ENCODE measurements at places on chromosomes 2 and 18.
A peak's percentile ranks its signal among the peaks of the same experiment; 100 is the strongest.

GRCh38 chr2:8403876-8404275 lies 278.0 kb upstream of the ID2 start:
- DNase-seq = no peak

DNA sequence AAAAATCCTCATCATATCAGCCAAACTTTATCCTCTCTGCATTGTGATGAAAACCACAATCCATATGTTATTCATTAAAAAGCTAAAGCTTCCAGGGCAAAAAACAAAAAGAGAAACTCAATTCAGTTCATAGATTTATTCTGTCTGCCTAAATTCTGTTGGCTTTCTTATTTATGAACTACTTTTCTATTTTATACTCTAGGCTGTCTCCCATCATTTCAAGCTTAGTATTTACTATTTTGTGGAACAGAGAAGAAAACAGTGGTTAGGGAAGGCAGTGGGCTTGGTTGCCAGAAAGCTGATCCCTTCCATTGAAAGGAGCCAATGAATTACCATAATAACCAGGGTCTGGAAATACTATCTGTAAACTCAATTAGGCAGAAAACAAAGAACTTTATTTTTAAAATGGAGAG lies 71.8 kb downstream of the RAPH1 start:
- DNase-seq = no peak

DNA sequence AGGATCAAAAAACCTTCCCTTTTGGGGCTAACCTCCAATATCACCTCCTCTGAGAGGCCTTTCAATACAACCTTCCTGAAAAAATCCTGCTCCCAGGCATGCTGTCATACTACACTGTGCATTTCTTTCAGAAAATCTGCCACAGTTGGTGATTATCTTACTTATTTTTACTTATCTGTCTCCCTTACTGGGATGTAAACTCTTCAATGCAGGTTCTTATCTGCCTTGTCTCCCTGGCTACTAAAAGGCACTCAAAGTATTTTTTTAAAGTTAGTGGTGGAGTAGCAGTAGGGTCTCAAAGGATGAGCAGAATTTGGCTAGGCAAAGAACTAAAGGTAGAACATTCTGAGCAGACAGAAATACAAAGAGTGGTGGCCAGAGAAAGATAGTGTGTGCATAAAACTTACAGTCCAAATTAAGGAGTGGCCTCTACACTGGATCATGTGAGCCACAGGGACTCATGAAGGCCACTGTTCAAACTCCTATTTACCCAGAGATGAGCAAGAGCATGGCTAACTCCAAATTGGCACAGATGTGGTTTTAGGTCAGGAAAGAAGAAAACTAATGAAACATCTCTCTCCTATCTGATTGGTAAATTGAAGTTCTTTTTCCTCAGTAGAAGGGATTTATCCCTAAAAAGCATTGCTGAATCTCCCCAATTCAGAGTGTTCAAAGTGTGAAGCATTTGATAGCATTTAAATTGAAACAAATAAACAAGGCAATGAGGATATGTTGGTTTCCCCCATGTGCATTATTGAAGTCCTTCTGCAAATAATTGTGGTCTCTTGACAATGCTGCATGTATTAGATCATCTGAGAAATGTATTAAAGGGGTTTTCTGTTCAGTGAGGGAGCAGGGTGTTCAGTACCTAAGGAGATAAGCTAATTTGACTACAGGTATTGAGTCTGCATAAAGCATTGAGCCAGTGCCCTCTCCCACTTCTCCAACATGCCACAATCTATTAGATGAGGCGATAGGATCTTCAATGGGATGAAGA lies 285.5 kb downstream of the MREG start:
- DNase-seq = no peak

DNA sequence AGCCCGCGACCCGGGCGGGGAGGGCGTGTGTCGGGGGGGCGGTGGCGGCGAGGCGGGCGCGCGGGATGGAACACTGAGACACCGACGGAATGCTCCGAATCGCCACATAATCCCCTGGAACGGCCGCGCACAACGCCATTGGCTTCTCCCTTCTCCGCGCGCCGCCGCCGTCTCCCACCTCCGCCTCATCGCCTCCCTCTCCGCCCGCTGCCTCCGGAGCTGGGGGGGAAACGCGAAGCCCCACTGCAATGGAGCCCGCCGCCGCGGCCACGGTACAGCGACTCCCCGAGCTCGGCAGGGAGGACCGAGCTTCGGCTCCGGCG lies at the start of gene PHLPP1:
TSS of gene PHLPP1 (plus strand) at position 106 of the 323 bp plus-strand sequence. CDS start at position 249, 143 bp downstream.
- DNase-seq = no peak

- DNase-seq = no peak
Observed at GRCh38 chr18:72762515-72763122, 105.2 kb downstream of the NETO1 start.

- DNase-seq = peak; percentile 59
Observed at GRCh38 chr2:68385220-68385906, 20.3 kb downstream of the PLEK start.

DNA sequence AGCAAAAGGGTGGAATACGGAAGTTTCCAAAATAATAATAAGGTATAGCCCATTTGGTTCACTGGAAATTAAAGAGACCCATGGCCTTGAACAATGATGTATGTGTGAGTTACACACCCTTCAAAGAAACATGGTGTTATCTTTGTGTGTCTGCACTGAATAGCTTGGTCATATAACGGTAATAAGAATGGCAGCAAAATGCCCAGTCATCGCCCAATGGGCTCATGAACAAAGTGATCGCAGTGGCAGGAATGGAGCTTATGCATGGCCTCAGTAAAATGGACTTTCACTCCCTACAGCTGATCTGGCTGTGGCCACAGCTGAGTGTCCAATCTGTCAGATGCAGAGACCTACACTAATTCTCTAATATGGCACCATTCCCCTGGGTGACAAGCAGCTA lies 201.3 kb downstream of the RPIA start:
- DNase-seq = no peak

DNA sequence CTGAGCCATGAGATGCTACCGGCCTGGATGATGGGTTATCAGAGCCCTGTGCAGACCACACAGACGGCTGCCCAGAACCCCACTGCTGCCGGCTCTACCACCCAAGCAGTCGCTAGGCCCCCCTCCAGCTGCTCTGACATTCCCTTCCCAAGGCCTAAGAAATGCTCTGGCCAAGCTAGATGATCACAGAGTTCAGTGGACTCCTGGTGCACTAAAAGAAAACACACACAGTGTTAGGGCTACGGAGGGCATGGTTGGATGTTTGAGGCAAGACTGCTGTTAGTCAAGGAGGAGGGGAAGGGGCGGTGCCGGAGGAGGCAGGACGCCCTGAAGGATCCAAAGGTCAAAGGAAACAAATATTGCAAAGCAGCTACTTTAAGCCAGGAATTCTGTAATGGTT lies 174.5 kb downstream of the MYCN start:
- no peak for DNase-seq

DNA sequence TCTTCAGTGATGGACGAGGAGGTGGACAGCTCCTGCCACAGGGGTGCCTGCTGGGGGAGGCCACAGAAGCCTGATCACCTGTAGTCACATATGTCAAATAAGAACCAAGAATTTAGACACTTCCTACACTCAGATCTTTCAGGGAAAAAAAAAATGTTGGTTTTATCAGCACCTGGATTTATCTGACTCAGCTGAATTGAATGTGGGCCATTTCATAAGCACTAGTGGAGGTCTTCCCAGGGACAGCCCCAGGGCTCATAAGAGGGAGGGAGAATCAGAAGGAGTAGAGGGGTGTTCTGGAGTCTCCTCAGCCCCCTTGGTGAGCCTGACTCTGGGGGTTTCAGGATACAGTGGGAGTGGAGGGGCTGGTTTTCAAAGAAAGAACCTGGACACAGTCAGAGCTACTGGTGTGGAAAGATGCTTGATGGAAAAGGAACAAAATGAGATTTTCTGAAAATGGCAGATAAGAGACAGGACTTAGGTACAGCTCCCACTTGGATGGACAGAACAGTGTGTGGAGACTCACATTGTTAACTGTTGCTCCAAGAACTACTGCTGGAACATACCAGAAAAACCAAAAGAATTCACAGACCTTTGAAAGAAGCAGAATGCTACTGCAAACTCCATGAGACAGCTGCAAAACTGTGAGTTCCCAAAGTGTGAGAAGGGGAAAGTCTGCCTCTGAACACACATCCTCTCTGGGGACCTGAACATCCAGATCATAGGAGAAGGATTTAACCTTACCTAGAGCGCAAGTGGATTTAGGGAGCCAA lies 45.4 kb downstream of the LCT start:
- no peak for DNase-seq

DNA sequence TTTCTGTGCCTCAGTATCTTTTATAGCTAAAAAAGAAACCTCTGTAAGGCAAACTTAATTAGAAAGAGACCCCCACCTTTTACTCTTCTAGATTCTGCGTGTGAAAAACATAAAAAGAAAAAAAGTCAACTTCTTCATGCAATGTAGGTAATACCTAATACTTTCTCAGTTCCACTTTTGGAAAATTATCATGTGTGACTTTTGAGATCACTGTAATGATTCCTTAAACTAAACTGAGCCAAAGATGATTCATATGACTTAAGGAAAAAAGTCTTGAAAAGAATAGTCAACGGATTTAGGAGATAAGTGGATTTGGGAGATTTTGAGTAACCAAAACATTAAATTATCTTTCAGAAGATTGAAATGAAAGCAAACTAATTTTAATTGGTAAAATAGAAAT lies 48.9 kb downstream of the PLEKHA3 start:
- DNase-seq = no peak

DNA sequence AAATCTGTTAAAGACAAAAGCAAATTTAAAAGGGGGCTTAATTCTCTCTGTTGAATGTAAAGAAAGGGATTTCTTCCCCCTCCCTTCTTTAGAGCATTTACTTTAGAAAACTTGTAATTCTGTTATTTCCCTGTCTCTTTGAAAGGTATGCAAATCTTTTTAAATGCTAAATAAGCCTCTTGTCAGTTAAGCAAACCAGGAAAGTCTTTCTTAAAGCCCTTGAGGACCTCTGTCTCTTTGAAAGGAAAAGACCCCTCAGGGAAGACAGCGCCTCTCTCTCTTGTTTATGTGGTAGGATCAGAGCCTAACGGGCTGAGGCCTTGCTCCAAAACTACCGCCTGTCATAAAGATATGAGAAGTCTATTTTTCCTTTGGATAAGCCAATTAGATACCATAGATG lies 139.9 kb upstream of the CDH7 start:
- no peak for DNase-seq

DNA sequence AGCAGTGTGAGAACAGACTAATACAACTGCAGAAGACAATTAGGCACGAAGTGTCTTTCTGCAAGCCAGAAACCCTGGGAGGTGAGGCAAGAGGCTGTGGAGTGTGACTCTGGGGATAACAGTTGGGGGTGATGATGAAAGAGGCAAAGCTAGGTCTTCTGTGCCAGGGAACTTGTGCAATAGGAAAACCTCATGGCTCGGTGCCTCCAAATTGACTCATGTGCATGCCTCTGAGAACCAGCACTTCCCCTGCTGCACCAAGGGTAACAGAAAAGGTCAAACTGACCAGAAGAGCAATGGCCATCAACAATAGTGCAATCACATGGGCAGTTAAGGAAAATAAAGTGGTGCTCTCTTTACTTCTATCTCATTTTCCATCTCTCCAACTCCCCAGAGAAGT lies 136.4 kb downstream of the SCG2 start:
- DNase-seq = no peak

- DNase-seq = no peak
Observed at GRCh38 chr18:62522178-62522503, 684 bp upstream of the ZCCHC2 start.

GRCh38 chr2:9617749-9618148 lies 13.0 kb downstream of the YWHAQ start:
- no peak for DNase-seq

- no peak for DNase-seq
Observed at GRCh38 chr2:84435345-84436025, 23.6 kb downstream of the SUCLG1 start.

DNA sequence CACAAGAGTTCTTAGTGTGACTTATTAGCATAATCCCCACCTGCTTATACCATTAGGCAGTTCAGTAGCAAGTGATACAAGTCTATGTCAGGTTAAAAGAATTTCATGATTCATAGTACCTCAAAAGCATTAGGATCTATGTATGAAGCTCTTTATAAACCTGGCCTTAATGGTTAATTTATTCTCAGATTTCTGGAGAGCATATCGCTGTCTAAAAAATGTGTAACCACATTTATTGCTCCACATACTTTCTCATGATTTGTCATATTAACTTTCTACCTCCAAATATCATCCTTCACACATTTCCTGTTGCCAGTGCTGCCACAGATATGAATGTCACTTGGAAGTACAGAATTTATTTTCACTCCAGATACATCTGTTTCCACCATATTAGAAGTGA lies 332.8 kb upstream of the MAP2 start:
- DNase-seq = no peak

GRCh38 chr2:26469092-26469710 lies 8.7 kb downstream of the OTOF start:
- DNase-seq = no peak

GRCh38 chr2:119431976-119432850 lies 559 bp downstream of the TMEM37 start:
- DNase-seq = no peak

- DNase-seq = no peak
Observed at GRCh38 chr2:223297788-223298187, 245.8 kb downstream of the KCNE4 start.

GRCh38 chr2:20961858-20962257 lies 82.0 kb downstream of the APOB start:
- DNase-seq = no peak

DNA sequence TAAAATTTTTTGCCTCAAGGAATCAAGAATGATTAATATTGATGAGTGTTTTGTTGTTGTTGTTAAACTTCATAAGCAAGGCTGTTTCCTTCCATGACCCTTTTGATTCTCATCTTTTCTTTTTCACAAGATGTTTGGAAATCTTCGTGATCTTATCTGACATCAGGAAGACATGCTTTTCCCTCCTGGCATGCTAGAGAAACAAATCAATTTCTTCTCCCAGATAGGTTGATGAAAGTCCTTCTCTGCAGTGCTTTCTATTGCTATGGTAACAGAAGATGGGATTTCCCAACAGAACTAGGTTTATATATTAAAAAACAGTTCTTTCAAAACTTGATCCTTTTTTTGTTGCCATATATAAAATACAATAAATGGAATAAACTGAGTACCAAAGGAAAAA lies 85.2 kb downstream of the EML6 start:
- no peak for DNase-seq

DNA sequence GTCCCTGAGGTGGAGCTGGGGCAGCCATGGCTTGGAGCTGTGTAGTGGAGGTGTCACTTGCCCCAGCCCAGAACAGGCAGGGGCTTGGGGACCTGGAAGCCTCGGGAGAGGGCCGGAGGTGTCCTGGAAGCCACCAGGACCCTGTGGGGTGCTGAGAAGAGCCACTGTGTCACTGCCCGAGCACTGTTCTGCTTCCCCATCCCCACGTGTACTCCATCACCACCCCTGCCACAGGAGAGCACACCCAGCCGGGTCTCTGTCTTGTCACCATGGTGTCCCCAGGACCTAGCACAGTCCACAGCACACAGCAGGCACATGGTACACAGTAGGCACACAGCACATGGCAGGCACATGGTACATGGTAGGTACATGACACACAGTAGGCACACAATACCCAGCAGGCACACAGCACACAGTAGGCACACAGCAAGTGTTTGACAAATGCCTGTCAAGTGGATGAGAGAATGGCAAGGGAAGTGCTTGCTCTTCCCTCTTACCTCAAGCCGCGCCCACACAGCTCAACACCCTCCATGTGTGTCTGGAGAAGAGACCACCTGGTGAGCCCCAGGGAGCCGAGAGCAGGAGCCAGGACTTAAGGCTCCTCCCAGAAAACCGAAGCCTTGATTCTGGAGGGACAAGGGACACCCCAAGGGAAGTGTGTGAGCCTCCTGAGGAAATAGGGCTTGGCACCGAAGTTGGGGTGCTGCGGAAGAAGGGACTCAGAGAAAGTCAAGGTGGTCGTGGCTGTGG lies 13.3 kb downstream of the MBP start:
- DNase-seq = no peak

- no peak for DNase-seq
Observed at GRCh38 chr2:50753234-50753633, 278.7 kb downstream of the NRXN1 start.

All from T-helper 1 cell (primary cell).